Stimulated activated CD4-positive, alpha-beta T cell treated with anti-CD3 and anti-CD28 coated beads, TNF-alpha, amount 100 ng/mL, for 4 hours (primary cell): ENCODE measurements at places on chromosomes 2 and 18.

DNA sequence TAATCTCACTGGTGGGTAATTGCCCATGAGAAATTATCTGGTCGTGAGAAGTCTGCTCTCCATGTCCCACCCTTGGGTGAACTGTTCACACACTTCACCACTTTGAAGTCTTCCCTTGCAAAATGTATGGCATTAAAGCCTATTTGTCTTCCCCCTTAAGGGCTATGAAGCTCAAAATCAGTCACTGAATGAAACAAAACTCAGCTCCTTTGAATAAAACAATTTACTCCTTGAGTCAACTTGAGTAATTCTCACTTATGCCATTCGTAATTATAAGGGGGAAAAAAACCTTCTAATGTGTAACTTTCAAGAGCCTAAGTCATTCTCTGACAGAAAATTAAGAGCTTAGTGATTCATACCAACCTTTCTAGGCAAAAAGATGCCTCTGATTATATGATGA, 48.8 kb upstream of the REL start:
- no peak for DNase-seq

DNA sequence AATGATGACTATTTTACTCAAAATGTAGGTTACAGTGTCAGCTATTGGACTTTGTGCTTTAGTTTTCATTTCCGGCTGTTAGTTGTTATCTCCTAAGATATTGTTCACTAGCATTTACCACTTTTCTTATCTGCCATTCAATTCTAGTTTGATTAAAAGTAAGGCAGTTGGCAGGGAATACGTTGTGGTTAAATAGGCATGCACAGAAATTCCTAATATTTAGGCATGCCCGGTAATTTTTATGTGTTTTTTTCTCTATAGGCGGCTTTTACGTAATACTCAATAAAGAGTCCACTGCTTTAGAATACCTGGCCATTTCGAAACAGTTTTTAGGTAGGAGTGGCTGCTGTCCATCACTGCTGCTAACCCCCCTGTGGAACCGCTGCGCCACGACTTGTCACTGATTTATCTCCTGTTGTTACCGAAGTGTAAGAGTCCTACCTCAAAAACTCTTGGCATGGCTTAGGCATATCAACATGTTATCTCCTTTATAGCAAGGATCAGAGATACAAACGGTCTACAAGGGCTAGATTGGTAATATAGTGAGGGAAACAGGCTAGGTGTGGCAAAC, 39.5 kb downstream of the BABAM2 start:
- DNase-seq, result no peak

- no peak for DNase-seq
These were observed 166.9 kb downstream of the MSH2 start for GRCh38 chr2:47569658-47570475.

GRCh38 chr18:75502286-75502685, 74.8 kb upstream of the SMIM21 start:
- DNase-seq, result no peak

- DNase-seq, result no peak
These were observed 365.5 kb upstream of the SYT4 start for GRCh38 chr18:43642727-43643330.

DNA sequence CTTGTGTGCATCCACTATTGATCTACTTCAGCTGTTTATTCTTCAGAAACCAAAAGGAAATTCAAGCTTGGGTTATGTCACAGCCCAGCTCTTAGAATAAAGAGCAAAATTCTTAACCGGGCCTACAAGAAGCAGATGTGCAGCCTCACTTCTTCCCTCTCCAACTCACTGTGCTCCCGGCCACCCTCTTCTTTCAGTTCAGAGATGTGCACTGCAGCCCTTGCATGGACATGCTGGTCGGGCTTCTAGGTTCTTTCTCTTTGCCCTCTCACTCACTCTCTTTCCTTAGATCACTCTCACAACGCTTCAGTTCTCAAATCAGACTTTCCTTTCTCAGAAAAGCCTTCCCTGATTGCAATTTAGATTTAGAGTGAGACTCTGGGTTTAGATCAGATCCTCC, 104.1 kb downstream of the CHN1 start:
- DNase-seq, result no peak

- no peak for DNase-seq
These were observed 25.2 kb upstream of the CYP27A1 start for GRCh38 chr2:218756599-218757377.

GRCh38 chr2:70768590-70769085, 638 bp upstream of the ADD2 start:
- DNase-seq, result no peak

GRCh38 chr2:120260736-120261135, 8.1 kb downstream of the RALB start:
- DNase-seq, result no peak

- no peak for DNase-seq
These were observed 73.5 kb downstream of the MTCL1 start for GRCh38 chr18:8778824-8779223.

- peak; percentile 51 for DNase-seq
These were observed 40.0 kb downstream of the DNMT3A start for GRCh38 chr2:25301453-25302352.

GRCh38 chr2:237472909-237473877, 13.9 kb upstream of the MLPH start:
- no peak for DNase-seq

DNA sequence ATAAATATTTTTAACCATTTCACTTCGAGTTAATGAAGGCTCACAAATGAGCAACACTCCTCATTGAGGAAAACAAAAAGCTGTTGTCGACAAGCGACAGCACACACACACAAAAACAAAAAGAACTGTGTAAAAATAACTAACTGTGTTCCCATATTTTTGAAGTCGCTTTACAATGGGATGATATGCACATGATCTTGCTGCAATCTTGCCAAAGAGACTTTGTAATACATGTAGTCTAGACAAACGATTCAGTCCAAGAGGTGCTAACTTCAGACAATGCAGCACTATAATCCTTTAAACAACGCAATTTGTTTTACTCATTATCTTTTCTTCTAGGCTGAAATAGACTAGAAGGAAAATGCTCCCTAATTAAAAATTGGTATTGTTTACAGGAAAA, 7.2 kb upstream of the USP34 start:
- DNase-seq, result no peak

DNA sequence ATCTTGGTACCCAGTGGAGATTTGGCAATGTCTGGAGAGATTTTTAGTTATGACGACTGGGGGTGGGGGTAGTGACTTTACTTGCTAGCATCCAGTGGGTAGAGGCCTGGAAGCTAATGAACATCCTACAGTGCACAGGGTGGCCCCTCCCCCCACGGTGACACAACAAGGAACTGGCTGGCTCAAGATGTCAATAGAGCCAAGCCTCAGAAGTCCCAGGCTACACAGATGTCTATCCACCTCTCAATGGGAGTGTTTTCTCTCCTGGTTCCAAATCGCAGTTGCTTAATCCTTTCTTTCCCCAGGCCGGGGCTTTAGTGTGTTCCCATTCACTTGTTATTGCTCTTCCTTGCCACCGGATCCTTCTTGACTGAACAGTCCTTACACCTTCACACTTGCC, 9.3 kb upstream of the CCBE1 start:
- DNase-seq, result no peak

- DNase-seq, result no peak
These were observed 99.0 kb upstream of the KLHL14 start for GRCh38 chr18:32871786-32872185.

GRCh38 chr2:187228986-187229385, 219.1 kb downstream of the CALCRL start:
- no peak for DNase-seq

DNA sequence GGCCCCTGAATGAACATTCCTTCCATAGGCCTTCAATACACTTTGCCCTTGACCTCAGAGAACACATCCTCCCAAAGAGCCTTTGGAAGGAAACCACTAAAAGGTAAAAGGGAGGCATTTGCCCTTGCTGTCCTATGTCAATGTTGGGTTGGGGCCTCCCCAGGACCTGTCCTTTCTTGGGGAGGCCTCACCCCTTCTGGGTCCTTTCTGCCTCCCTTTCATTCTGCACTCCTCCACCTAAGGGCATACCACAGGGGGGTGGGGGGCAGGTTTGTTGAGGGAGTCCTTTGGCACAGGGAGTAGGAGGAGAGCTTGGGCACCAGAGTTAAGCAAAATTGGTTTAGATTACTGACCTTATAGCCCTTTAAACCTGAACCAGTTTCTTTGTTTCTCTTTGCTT, 32.5 kb upstream of the ATP6V1B1 start:
- DNase-seq, result no peak

GRCh38 chr2:80126596-80127189, 177.9 kb downstream of the LRRTM1 start:
- DNase-seq, result no peak

DNA sequence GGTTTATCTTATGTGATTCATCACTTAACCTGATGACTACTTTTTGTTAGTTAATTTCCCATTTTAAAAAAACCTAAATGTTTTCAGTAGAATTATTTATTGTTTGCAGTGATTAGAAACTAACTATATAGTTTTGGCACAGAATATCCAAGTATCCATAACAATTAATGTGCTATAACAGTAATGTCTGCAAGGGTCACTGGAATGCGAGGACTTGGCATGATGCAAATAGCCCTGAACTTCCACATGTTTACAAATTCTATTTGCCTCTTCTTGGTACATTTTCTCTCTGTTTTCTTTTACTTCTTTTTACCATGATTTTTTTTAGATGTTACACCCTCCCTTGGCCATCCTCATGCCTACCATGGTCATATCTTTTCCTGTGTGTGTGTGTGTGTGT, 49.3 kb upstream of the GALNT3 start:
- DNase-seq, result no peak

DNA sequence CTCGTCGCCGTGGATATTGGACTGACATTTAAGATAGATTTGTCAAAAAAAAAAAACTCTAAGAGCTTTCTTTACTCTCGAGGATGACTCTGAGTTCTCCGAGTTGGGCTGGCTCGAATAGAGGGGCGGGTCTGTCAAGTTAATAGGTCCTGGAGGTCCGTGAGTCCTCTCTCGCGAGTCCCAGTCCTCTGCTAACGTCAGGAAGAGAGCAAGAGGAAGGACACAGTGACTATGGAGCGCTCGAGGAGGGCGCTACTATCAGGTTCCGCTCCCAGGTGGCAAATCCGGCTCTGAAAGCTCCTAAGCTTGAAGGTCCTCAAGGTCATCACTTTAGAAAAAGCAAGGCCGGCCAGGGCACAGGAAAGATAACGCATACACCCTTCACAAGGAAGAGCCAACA, 404 bp upstream of the AKAIN1 start:
- DNase-seq, result no peak

GRCh38 chr2:157810037-157810436, 66.1 kb downstream of the ACVR1 start:
- no peak for DNase-seq

- no peak for DNase-seq
These were observed 126.6 kb upstream of the KCNH7 start for GRCh38 chr2:162965191-162965590.

DNA sequence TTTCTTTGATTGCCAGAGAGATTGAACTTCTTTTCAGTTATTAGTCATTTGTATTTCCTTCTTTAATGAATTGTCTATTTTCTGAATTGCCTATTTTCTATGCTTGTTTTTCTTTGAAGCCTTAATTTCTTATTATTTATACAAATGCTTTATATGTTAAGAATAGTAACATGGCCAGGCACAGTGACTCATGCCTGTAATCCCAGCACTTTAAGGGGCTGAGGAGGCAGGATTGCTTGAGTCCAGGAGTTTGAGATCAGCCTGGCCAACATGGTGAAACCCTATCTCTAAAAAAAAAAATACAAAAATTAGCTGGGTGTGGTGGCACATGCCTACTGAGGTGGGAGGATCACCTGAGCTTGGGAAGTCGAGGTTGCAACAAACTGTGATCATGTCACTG, 4.7 kb upstream of the RAB11FIP5 start:
- DNase-seq, result no peak

- DNase-seq, result no peak
These were observed 110.2 kb downstream of the MDH1 start for GRCh38 chr2:63698786-63699548.

DNA sequence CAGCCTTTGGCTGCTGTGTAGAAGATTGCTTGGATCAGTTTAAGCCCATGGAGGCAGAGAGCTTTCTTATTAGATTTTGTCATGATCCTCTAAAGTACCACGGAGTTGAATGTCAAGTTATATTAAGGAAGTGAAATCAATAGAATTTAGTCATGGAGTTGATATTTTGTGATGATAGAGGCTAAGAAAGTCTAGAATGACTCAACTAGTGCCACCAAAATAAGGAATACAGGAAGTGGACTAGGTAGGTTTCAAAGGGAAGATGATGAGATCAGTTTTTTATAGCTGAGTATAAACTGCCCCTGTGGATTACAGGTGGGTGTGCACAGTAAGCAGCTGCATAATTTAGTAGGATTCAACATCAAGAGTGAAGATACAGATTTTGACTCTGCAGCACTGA, 25.2 kb downstream of the FBXO36 start:
- DNase-seq, result no peak

- no peak for DNase-seq
These were observed 35.2 kb upstream of the LDLRAD4 start for GRCh38 chr18:13183359-13183758.

DNA sequence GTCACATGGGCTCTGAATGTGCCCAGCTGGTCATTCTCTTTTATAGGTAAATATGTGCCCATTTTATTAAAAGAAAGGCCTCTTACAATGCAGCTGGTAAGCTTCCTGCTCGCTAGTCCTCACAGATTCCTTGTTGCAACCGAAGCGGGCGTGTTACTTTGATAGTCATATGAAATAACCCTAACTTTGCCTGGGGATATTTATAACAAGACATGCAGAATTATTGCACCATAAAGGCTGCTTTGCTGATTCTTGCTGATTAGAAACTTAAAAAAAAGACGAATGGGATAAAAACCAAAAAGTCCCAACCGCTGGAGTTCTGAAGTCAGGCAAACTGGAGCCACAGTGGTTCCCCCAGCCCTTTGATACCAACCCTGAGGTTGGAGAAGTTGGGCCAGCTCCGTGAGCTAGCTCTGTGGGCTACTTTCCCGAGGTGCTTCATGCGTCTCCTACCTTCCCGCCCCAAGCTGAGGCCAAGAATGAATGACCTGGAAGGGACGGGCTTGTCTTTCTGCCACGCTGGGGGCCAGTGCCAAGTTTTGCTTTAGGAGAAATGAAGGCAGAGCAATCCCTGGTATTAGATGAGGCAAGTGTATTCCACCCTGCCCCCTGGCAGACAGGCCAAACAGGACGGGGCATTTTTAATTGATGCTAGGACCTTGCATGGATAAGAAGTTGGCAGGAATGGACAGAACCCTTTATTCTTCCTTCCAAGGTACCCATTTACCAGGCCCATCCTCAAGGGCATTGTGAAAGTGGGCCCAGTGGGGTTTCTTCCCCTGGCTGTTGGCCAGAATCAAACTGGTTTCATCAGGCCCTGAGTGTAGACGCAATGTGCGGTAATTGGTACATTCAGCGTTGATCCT, 140.4 kb downstream of the KCTD1 start:
- DNase-seq, result no peak

- no peak for DNase-seq
These were observed 73.6 kb downstream of the FSHR start for GRCh38 chr2:49080681-49081080.
